Left kidney (tissue), 8 donors: ENCODE measurements at places on chromosomes 7 and 10. TPM values are rescaled to one million over a fixed set of nuclear protein-coding genes. Genes with fewer than 3 reads are reported as not detected.

GRCh38 chr7:112056409-112056808 is 149.8 kb downstream of the DOCK4 start:
- no peak for DNase-seq

DNA sequence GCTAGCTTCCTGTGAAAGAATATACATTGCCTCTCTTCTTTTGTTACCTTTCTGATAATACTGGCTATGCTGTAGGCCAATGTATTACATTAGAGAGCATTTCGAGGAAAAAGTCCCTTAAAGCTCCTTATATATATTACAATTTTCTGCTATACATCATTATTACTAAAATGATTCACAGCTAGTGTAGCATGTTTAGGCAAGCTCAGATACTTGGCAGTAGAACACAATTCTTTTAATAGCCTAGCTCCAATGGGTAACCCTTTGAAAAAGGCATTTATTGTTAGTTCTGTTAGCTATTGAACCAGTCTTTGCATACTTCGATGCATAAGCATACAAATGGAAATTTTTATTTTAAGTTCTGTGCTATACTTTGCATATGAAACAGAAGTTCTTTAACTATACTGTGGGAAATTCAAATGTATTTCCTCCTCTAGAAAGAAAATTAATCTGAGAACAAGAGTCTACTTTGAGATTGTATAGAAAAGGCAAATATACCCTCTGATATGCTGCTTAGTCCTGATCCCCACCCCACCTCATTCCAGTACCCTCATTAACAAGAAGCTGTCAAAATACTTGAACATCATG is 55.6 kb upstream of the SKAP2 start:
- DNase-seq, result no peak

HTR7 gene
- 0.53 TPM for polyA plus RNA-seq

UPK3BL2 gene
- polyA plus RNA-seq, result 18.5 TPM

GRCh38 chr10:99782447-99783286 is at the start of gene ABCC2:
Gene ABCC2 (plus strand): TSS chr10:99782640. CDS start chr10:99782845, 205 bp downstream.
- DNase-seq, result no peak

- no peak for DNase-seq
These were observed 124.6 kb downstream of the CCNY start for GRCh38 chr10:35460852-35461460.

DNA sequence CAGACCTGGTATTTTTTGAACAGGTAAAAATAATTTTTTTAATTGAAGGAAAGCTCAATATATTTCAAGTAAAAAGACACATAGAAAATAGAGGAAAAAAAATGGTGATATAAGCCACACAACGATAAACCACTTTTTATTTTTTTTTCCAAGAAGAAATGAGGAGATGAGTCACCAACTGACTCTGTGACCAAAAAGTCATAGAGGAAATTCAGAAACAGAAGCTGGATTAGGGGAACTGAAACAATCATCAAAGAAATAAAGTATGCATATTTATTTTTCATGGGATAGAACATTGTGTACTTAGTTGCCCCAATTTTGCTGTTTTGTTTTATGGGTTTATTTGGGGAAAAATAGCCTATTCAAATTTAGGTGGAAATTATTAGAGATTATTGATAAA is 176.8 kb upstream of the AGR3 start:
- DNase-seq, result no peak

DNAJB12 gene
- polyA plus RNA-seq, result 34.9 TPM

GRCh38 chr10:17056781-17057428 is 72.7 kb downstream of the CUBN start:
- DNase-seq, result no peak

DNA sequence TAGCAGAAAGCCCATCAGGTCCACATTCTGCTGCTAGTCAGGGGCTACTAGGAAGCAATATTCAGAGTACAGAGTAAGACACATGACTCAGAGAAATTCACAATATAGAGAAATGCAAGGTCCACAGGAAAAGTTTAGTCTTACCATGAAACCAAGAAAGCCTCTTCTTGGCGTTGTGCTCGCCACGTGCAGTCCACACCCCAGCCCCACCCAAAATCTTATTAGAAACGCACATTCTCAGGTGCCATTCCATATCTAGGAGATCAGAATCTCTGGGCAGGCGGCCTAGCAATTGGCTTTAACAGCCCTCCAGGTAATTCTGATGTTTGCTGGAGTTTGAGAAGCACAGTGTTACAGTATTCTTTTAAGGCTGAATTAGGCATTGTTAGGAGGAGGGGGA is 15.8 kb upstream of the SAR1A start:
- DNase-seq, result no peak

CDHR3 gene
- polyA plus RNA-seq, result 15.8 TPM

GRCh38 chr7:151461096-151461941 is 21.4 kb upstream of the CRYGN start:
- no peak for DNase-seq

CYP2C19 gene
- 0.12 TPM for polyA plus RNA-seq

LRRD1 gene
- polyA plus RNA-seq, result 0.75 TPM

DNA sequence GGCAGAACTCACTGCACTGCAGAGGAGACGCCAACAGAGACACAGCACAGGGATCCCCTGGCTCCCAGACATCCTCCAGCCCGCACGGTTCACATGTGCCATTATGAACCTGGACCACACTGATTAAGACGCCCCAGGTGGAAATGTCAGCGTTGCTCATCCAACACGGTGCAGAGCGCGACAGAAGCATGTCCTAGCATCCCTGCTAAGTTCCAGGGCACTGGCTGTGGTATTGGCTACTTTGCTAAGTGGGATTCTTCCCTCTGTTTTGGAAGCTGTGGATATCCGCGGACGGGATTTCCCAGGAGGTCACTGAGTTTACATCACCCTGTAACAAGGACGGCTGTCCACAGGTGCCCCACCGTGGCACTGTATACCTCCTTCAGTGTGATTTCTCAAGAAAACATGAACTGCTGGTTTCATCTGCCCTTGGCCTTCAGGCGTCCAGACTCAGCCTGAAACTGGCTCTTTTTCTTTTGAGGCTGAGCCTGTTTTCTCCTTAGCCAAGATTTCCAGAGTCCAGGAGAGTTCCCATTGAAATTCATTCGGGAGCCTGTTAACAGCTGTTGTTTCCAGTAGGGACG is 324.0 kb downstream of the WDR37 start:
- no peak for DNase-seq
